Adipocyte (in vitro differentiated cells): ENCODE measurements at places on chromosomes 4 and X.
A peak's percentile ranks its signal among the peaks of the same experiment; 100 is the strongest.

GRCh38 chrX:22164770-22165388, 107.8 kb upstream of the CBLL2 start:
- no peak for DNase-seq

DNA sequence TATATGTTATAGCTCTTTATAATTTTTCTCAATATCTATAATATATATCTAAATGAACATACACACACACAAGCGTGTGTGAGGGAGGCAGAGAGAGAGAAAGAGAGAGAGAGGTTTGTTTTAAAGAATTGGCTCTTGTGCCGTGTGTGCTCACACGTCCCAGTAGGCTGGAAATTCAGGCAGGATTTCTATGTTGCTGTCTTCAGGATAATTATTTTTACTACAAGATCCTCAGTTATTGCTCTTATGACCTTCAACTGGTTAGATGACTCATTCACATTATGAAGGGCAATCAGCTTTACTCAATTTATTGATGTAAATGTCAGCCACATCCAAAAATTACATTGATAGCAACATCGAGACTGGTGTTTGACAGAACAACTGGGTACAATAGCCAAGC, 1520.7 kb upstream of the PCDH7 start:
- DNase-seq = peak; percentile 3

DNA sequence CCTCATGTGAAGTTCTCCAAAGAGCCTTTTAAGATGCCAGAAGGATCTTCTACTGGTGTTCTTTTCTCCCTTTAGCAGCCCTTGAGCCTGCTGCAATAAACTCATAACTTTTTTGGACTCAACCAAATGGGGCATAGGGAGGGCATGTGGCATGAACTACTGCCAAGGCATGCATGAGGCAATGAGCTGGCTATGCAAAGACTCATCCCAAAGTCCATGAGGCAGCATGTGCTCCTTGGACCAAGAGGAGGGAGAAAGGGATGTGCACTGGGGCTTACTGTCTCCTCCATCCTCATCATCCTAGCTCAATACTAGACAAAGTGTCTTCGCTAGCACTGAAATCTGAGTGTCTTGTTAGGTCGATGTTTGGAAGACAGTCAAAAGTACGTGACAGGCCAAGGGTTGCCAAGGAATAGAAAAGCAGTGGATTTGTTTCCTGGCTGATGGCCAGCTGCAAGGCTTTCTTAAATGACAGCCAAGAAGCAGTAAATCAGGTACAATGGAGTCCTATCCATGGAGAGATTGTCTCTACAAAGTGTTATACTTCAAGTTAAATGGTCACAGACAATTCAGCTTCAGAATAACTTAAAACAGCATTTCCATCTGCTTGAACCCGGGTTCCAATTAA, 44.5 kb upstream of the ATXN3L start:
- no peak for DNase-seq

DNA sequence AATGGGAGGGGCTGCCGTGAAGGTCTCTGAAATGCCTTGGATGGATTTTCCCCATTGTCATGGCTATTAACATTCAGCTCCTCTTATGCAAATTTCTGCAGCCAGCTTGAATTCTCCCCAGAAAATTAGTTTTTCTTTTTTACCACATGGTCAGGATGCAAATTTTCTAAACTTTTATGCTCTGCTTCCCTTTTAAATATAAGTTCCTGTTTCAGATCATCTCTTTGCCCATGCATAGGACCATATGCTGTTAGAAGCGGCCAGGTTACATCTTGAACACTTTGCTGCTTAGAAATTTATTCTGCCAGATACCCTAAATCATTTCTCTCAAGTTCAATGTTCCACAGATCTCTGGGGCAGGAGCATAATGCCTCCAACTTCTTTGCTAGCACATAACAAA, 13.8 kb upstream of the CLDN34 start:
- no peak for DNase-seq

- no peak for DNase-seq
Observed at GRCh38 chr4:19686456-19686855, 565.2 kb upstream of the SLIT2 start.

DNA sequence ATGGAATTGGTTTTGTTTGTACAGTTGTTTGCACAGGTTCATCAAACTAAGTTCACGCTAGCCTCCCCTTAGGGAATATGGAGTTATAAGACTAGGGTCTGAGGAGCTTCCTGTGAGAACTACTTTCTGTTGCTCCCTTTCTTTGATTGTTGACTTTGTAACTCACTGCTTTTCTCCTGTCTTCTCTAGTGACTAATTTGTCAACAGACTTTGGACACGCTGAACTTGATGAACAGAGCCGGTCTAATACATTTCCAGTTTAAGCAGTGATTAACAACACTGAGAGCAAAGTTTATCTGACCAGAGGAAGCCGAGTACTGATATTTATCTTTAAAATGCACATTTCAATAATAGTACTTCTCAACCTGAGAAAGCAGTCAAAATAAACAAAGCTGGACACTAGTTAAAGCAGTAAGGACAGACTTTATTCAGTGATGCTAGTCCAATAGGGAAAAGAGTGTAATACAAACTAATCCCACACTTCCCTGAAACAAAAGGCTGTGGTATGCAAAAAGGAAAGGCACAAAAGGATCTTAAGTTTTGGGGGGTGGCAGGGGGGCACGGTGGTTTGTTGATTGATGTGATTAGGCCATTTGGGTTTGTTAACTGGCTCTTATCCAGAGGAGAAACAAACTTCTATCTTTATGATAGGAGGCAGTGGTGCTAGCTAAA, 2.7 kb upstream of the NUDT9 start:
- DNase-seq = no peak

DNA sequence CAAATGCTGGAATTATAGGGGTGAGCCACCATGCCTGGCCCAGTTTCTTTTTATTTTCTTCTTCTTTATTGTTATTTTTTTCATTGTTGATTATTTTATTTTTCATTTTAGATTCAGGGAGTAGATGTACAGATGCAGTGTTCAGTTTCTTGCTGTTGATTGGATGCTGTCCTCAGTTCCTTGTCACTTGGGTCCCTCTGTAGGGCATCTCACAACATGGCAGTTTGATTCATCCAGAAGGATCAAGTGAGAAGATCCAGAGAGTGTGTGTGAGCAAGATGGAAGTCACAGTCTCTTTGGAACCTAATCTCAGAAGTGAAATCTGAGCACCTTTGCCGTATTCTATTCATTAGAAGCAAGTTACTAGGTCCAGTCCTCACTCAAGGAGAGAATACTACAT, 20.9 kb downstream of the HMGB3 start:
- DNase-seq = peak; percentile 6

GRCh38 chr4:76585897-76586360, 150.9 kb downstream of the SHROOM3 start:
- peak; percentile 51 for DNase-seq

DNA sequence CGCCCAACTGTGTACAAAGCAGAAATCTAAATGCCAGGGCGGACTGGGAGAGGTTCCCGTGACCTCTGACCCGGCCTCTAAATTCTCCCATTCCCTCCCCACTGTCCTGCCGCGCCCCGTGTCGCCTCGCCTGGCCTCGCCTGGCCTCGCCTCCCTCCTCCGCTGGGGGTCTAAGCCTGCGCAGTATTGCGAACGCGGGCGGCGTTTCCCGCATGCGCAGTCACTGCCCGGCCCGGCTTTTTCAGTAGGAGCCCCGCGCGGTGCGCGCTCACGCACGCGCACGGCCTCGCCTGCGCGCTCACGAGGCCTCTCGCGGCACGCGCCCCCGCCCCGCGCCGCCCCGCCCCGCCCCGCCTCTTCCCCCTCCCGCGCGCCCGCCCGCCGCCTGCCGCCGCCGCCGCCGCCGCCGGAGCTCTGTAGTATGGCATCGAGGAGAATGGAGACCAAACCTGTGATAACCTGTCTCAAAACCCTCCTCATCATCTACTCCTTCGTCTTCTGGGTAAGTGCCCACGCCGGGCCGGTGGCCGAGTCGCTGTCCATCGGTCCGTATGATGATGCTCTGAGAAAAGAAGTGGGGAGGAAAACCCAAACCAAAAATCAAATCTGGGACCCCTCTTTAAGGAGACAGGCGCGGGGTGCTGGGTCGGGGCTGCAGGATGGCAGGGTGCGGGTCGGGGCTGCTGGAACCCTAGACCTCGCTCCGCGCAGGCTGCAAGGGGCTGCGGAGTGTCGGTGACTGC, at the start of gene TSPAN7:
Gene TSPAN7, plus strand, starts transcription at position 417 of the 743 bp plus-strand sequence. Its CDS starts 5 bp downstream, at position 422.
- peak; percentile 73 for DNase-seq

GRCh38 chrX:22699581-22700091, 300.1 kb upstream of the DDX53 start:
- peak; percentile 88 for DNase-seq

DNA sequence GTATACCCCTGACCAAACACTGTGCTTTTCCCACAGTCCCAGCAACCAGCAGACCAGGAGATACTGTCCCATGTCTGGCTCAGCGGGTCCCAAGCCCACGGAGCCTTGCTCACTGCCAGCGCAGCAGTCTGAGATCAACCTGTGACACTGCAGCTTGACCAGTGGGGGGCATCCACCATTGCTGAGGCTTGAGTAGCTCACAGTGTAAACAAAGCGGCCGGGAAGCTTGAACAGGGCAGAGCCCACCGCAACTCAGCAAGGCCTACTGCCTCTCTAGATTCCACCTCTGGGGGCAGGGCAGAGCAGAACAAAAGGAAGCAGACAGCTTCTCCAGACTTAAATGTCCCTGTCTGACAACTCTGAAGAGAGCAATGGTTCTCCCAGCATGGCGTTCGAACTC, 58.1 kb downstream of the SLC10A6 start:
- DNase-seq = no peak

GRCh38 chrX:131763674-131764073, 219.8 kb downstream of the OR13H1 start:
- DNase-seq = peak; percentile 61

DNA sequence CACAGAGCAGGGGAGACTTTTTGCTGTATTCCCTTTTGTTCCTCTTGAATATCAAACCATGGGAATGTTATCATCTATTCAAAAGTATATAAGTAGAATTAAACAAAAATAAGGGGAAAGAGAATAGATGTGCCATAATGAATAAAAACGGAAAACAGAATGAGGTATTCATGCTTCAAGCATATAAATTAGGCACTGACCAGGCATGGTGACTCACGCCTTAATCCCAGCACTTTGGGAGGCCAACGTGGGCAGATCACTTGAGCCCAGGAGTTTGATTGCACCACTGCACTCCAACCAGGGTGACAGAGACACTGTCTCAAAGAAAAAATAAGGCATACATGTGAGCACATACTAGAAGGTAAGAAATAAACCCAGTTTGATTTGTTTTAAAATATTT, 16.3 kb upstream of the NEUROG2 start:
- DNase-seq = no peak

DNA sequence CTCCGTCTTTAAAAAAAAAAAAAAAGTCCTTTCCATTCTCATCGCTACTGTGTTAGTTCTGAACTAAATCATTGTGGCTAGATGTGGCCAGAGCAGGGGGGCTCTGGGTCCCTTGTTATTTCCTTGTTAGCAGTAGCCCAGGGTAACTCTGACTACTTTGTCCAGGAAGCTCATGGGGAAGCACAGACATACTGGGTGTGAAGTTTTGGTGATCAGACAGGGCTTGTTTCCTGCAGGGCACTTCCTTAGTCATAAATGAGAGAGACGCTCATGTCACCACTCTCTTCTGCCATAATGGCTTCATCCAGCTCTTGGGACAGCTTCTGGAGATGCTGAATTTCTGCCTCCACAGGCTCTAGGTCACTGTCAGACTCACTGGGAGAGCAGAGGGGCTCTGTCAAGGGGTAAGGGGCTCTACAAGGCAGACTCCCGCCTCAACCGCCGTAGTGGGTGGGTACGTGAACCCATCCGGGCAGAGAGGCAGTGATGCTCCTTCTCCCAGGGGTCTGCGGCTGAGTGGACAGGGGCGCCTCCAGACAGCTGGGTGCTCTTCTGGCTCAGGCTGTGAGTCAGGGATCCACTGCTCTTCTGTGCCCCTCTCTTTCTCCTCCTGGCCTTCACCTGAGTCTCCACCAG, 12.9 kb downstream of the STIM2 start:
- no peak for DNase-seq

DNA sequence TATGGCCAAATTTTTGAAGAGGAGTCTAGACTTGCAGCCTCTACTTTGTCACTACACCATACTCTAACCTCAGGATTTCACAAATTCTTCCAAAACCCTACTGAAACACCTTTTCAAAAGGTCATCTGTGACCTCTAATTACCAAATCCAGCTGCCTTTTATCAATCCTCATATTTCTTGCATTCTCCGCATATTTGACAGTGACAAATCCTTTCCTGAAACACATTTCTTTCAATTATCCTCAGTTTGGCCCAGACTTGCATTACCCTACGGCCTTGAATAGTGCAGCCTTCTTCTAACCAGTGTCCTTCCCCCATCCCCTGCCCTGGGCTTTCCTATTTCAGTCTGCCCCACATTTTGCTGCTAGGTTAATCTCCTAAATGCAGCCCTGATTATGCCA, 25.5 kb downstream of the MID2 start:
- no peak for DNase-seq

DNA sequence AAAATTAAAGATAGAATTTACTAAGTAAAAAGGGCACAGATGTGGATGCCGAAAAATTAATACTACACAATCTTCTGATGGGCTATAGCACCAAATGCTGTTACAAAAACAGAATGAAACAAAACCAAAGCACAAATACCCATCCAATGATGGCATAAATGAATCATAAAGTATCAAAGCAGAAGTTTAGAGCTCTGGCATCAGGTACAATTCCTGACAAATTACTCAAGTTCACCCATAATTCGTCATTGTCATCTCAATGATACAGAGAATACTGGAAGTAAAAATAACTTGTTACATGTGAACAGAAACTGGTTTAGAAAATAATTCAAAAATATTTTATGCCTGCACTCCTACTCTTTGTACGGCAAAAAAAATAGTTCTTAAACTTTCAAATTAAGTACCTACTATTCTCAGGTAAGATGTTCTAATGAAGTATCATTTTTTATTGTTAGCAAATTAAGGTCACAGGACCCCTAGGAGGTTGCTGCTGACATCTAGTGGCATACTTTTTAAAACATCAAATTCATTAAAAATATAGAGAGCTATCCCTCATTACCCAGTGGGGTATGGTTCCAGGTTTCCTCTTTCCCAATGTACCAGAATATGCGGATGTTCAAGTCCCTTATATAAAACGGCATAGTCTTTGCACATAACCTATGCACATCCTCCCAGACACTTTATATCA, 126.1 kb downstream of the INPP4B start:
- DNase-seq = peak; percentile 65

DNA sequence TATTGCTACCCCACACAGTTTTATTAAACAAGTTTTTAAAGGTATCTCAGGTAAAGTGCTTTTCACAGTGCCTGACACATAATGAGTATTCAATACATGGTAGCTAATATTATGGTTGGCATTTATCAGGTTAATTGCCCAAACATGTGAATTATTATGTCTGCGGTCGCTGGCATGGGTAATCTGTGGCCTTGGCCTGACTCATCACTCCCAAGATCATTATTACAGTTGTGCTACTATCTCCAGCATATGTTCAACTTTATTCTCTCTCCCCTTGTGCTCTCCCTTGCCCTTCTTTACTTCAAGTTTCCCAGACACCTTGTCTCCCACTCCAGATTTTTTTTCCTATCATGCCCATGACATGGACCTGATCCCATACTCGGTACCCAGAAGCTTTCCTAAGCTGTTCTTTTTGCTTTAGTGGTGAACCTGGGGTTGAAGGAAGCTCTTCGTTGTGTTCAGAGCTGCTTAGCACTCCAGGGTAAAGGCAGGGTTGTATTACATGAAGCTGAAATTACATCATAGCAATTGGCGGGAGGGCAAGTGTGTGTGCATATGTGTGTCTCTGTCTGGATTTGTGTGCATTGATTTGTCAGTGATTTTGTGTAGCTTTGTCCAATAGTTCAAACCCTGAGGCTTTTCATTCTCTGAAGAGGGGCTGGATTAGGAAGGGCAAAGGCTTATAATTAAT, 176.5 kb upstream of the NRK start:
- peak; percentile 20 for DNase-seq

- no peak for DNase-seq
Observed at GRCh38 chrX:136528645-136529315, 3.2 kb upstream of the VGLL1 start.

GRCh38 chrX:16577483-16578029, 72.4 kb upstream of the S100G start:
- no peak for DNase-seq
